ENCODE measurements at places on chromosomes 12 and 14.

DNA sequence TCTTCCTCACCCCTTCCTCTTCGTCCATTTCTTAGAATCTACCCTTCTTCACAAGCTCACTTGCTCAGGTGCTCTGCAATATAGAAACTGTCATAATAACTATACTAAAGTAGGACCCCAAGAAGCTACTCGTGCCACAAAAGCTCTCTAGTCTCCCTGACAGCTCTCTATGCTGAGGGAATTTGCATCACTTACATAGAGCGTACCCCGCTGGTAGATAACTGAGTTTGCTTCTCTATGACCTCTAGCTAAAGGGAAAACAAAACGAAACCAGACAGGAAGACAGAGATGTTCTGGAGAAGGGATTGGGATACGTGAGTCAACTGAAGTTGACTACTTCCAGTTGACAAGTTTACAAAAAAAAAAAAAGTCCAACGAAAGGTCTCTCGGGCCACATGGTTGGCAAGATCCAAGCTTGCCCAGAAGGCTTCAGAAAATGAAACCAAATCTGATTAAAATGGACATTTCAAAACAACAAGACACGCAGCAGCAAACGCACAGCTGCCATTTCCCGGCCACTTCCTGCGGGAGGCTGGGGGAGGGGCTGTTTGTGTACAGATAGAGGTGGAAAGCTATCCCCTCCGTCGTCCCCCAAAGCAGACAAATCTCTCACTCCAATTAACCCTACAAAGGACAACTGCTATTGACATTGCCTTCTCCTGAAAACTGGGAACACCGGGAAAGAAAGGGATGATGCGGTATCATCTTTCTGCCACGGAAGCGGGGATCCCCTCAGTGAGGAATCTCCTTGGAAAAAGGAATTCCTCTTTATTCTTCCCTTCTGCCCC lies 1.3 kb downstream of the BAZ2A start:
- DNase-seq: peak; percentile 52

GRCh38 chr12:128715485-128715884 lies 108.3 kb downstream of the SLC15A4 start:
- DNase-seq: no peak

DNA sequence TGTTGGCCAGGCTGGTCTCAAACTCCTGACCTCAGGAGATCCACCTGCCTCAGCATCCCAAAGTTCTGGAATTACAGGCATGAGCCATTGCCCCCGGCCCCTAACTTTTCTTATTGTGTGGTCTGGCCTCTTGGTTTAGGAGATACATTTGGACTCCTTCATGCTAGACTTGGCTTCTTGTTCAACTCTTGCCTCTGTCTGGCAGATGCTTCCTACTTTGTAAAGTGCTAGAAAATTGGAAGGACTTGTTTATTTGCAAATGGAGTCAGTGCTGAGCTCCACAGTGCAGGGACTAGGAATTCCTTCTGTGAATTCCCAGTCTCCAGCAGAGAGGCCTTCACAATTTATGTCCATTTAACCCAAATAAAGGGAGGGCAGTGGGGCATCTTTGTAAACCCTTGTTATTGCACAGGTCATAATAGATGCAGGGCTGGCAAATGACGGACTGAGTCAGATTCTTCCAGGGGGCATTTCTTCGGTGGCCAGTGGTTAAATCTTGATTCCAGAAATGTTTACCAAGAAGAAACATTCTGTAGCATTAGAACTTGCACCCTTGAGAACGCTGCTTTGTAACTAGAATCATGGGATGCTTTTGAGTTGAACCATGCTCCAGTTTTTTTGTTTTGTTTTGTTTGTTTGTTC lies 73.8 kb upstream of the TBX3 start:
- no peak for DNase-seq

GRCh38 chr12:87217491-87217890 lies 811.7 kb downstream of the C12orf50 start:
- DNase-seq: no peak

GRCh38 chr12:54139019-54139418 lies 49.8 kb downstream of the SMUG1 start:
- DNase-seq: no peak

- DNase-seq: no peak
Observed at GRCh38 chr14:69088586-69088985, 64.3 kb downstream of the DCAF5 start.

GRCh38 chr12:47705229-47705565 lies 633 bp downstream of the RPAP3 start:
- no peak for DNase-seq

Measured in NCI-H2081 (cell line).